ENCODE measurements at places on chromosomes 13 and 19. TPM values are rescaled to one million over a fixed set of nuclear protein-coding genes. Genes with fewer than 3 reads are reported as not detected.

SLC1A6 gene
- 2.5 TPM for polyA plus RNA-seq

DNA sequence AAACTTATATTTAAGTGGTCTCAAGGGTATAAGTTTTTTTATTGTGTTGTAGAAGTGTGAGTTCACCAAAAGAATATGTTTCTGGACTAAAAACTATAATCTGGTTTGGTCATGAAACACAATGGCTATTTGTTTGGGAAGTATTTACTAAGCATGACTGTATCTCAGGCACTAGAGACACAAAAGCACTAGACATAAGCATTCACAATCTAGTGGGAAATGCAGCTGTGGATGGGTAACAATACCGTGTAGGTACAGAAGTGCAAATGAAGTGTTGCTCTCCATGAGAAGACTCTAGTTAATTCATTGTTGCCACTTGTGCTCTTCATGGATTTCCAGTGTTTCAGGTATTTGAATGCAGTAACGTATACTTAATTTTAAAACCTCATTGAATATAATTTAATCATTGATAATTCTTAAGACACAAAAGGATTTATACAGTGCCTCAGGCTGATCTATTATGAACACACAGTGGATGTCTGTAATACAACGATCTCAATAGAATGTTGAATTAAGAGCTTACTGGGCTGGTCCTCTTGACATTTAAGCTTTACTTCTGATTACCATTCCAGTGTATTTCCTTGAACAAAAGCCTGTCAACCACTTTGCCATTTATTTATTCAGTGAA lies 50.9 kb downstream of the TPT1 start:
- DNase-seq = no peak

GRCh38 chr19:40348125-40348913 lies at the start of the genes C19orf47 and PLD3:
Gene C19orf47, minus strand, starts transcription at chr19:40348397. Its CDS starts 6,540 bp downstream, at chr19:40341857.
Gene PLD3, plus strand, starts transcription at chr19:40348695. Its CDS starts 17,789 bp downstream, at chr19:40366484.
- DNase-seq = peak; percentile 100

DNA sequence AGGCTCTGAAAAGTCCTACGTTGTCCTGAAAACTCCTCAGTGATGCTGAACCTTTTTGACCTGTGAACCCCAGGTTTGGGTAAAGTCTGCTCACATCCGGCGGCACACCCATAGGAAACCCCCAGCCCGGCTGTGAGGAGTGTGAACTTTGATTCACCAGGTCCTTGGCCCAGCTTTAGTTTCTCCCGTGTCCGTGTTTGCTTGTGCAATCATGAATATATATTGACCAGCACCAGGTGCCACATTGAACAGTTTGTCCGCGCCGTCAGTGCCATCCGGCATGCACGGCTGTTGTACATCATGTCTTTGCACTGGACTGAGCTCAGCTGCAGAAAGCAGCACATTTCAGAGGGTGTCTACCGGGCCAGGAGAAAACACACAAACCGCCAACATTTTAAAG lies 45.3 kb downstream of the NFIC start:
- DNase-seq = no peak

GRCh38 chr19:1122972-1123363 lies 19.2 kb downstream of the GPX4 start:
- no peak for DNase-seq

DNA sequence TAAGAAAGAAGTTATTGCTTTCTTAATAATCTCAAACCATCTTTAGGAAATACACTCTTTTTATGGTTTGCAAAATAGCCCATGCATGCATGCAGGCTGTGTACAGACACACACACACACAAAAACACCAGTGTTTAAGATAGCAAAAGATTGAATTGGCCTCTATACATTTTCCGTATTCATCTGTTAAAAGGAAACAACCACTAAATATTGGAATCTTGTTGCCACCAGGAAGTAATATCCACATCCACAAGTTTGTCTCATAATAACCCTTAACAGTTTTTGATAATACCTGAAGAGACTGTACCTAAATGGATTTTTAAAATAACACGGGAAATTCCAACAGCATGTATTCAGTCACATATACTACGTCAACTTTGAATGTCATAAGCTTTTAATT lies 7.3 kb upstream of the MAB21L1 start:
- peak; percentile 36 for DNase-seq
